Stimulated activated CD4-positive, alpha-beta T cell treated with anti-CD3 and anti-CD28 coated beads, Interleukin-12 subunit alpha, Interleukin-12 subunit beta, amount 100 ng/mL, for 24 hours (primary cell): ENCODE measurements at places on chromosomes 1 and 21.

GRCh38 chr1:233182587-233182986, 112.9 kb downstream of the PCNX2 start:
- no peak for DNase-seq

GRCh38 chr1:218573925-218574324, 228.8 kb downstream of the TGFB2 start:
- DNase-seq, result no peak

- DNase-seq, result no peak
Measured at GRCh38 chr1:94929351-94930217, 2.7 kb upstream of the CNN3 start.

DNA sequence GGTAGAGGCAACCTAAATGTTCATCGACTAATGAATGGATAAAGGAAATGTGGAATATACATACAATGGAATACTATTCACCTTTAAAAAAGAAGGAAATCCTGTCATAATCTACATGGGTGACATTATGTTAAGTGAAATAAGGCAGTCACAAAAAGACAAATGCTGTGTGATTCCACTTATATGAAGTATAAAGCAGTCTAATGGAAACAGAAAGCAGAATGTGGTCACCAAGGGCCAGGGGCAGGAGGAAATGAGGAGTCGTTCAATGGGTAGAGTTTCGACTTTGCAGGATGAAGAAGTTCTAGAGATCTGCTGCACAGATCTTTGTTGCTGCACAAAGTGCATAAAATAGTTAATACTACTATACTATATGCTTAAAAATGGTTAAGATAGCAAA, 7.8 kb downstream of the DIPK1A start:
- DNase-seq, result no peak

DNA sequence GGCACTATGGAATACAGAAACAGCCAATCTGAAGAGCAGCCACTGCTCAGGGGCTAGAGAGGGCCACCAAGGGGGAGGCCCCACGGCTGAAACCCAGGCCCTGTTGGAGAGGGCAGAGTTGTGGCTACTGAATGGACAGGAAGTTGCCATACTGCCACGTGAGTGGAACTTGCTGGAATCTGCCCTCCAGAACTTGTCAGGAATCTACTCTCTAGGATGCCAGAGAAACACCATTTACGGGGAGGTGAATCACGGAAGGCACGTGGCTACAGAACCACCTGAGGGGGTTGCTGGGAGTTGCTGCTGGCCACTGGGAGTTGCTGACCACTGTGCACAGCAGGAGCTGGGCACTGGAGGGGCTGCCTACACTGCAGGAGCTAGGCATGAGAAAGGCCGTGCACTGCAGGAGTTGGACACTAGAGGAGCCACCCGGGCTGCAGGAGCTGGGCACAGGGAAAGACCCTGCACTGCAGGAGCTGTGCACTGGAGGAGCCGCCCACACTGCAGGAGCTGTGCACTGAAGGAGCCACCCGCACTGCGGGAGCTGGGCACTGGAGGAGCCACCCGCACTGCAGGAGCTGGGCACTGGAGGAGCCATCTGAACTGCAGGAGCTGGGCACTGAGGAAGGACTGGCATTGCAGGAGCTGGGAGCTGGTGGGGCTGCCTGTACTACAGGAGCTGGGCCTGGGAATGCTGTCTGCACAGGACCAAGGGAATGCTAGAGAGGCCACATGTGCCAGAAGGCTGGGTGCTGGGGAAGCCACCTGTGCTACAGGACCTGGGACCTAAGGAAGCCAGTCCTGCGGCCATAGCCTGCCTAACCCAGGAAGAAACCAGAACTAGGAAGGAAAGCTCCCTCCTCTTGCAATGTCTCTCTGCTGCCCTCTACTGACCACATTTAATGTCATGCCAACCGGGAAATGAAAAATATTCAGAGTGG, 343.4 kb downstream of the MATN1 start:
- DNase-seq, result no peak

DNA sequence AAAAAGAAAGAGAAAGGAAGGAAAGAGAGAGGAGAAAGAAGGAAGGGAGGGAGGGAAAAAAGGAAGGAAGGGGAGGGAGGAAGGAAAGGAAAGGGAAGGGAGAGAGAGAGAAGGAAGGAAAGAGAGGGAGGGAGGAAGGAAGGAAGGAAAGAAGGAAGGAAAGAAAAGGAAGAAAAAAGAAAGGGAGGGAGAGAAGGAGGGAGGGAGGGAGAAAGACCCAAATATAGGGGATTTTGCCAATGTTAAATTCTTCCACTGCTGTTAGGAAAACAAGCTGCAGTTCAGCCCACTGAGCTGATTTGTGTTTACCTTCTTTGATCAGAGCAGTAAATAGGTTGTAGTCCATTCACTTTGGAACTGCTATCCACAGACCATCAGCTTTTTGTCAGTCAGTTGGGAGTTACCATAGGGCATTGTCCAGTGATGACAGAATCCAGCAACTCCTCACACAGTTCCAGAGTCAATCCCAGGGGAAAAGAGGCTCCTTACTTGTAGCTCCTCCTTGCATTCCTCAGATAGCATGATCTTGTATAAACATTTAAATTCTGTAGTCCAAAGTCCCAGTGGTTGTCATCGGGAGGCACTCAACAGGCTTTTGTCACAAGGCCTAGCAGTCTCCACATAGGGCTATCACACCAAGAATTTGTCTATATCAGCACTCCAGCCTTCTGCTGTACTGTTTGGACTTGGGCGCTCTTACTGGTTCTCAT, 13.5 kb upstream of the PPP1R8 start:
- no peak for DNase-seq

- DNase-seq, result no peak
Measured at GRCh38 chr1:186785503-186785902, 43.2 kb upstream of the PLA2G4A start.

GRCh38 chr1:201396861-201397464, 2.2 kb downstream of the LAD1 start:
- DNase-seq, result no peak

- DNase-seq, result no peak
Measured at GRCh38 chr21:27077501-27077900, 110.6 kb upstream of the ADAMTS5 start.

GRCh38 chr1:104195395-104195794, 445.7 kb downstream of the AMY1C start:
- DNase-seq, result no peak

- DNase-seq, result no peak
Measured at GRCh38 chr1:100778748-100779147, 59.2 kb downstream of the VCAM1 start.

DNA sequence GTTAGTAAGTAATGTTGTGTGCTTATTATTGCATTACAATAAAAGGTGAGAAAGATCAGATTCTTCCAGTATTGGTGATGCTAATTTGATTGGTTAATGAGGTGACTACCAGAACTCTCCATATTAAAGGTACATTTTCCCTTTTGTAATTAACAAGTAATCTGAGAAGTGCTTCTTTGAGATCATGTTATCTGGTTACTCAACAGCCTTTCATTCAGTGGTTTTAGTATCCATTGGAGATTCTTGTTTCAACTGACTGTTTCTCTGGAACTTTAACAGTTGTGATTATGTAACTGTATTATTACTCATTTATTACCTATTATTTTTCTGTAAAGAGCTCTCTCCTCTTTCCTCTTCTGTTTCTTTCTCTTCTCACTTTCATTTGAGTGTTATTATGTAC, 86.7 kb downstream of the PEX14 start:
- DNase-seq, result no peak

- no peak for DNase-seq
Measured at GRCh38 chr1:6538956-6539355, 15.4 kb downstream of the NOL9 start.
